Posterior cingulate gyrus (tissue), 11 donors: ENCODE measurements at places on chromosomes 3 and 15.

- no peak for DNase-seq
Measured at GRCh38 chr3:140308535-140308934, 369.3 kb upstream of the TRIM42 start.

DNA sequence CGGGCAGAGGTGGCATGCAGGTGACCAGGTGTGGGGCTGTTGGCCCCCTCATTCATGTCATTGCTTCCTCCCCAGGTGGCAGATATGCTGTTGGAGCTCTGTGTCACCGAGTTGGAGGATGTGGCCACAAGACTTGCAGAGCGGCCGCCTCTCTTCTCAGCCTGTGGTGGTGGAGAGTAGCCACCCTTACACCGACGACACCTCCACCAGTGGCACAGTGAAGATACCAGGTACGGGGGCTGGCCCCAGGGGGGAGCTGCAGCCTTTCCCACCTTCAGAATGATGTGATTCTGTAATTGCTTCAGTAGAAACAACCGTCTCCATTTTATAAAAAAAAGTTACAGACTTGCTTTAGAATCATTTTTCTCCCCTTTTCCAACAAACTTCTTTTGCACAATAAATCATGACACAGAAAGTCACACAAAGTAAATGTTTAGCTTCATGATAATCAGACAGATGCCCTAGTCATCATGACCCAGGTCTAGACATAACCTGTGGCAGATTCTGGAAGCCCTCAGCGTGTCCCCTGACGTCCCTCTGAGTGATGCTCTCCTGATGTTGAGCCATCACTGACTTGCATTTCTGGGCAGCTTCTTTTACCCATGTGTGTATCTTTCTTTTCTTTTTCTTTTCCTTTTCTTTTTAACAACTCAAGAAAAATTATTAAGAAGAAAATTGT is 76.0 kb upstream of the FAN1 start:
- no peak for DNase-seq

GRCh38 chr15:66620341-66620740 is 54.5 kb upstream of the LCTL start:
- DNase-seq: no peak

DNA sequence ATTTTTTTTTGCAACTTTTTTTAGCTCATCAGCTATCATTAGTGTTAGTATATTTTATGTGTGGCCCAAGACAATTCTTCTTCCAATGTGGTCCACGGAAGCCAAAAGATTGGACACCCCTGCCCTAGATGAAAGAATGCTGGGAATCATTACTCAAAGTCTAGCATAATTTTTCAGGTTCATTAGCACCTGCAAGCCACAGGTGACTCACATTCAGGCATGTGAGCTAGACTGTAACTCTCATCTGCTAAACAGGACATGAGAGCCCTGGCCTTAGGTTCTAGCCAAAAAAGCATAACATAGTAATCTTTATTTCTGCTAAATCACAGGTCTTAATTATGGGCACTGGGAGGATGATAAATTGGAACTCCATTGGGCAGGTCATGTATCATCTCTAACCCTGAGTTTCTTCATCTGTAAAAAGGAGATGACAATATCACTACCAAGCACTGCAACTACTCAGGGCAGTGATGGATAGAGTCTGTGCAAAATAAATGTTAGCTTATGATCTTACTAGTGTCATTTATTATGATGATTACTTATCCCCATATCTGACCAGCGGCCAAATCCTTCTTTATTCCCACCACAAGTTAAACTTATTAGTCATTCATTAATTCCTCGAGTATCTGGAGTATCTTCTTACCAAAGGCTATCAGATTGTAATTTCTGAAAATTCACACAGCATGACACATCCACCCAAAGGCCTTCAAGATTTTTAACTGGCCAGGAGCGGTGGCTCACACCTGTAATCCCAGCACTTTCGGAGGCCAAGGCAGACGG is 125.0 kb downstream of the PLD1 start:
- DNase-seq: no peak

GRCh38 chr3:33658039-33658438 is 60.0 kb downstream of the CLASP2 start:
- DNase-seq: no peak

DNA sequence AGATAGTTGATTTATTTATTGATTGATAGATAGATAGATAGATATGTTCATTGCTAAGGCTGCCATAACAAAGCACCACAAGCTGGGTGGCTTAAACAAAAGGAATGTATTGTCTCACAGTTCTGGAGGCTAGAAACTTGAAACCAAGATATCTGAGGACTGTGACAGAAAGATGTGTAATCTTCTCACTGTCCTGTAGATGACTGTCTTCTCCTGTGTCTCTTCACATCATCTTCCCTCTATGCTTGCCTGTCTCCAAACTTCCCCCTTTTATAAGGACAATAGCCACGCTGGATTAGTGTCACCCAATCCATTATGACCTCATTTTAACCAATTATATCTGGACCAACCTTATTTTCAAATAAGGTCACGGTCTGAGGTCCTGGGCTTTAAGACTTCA is 40.9 kb downstream of the GNB4 start:
- DNase-seq: no peak

GRCh38 chr3:139388821-139389551 is 461 bp downstream of the COPB2 start:
- no peak for DNase-seq

DNA sequence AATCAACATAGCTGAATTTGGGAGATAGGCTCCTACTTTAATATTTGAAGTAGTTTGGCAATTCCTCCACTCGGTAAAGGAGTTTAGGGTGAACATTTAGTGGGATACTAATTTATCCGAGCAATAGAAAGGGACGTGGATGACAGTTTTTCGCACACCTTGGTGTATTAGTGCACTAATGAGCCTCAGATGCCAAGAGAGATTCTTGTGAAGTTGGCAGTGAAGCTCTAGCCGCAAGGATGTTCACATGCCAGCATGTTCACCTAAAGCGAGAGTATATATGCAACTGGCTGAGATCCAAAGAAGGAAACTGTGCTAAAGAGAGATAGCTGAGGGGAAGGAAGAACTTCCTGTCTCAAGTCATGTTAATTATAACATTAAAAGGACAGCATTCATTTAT is 58.5 kb downstream of the TGFBR2 start:
- no peak for DNase-seq

DNA sequence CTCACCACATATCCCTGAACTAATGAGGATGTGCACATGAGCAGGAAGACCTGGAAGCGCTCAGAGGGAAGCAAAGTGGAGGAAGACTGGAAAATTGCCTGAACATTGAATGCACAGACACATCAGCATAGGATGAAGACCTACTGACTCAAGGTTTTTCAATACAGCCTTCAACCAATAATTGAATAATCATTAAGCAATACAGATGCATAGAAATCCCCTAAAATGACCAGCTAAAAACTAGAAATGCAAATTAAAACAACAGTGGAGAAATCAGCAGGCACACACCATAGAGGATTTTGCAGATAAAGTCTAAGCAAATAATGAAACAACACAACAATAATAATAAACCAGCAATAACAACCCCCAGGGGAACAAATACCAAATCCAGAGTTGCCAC is 80.4 kb downstream of the CEP152 start:
- DNase-seq: no peak

DNA sequence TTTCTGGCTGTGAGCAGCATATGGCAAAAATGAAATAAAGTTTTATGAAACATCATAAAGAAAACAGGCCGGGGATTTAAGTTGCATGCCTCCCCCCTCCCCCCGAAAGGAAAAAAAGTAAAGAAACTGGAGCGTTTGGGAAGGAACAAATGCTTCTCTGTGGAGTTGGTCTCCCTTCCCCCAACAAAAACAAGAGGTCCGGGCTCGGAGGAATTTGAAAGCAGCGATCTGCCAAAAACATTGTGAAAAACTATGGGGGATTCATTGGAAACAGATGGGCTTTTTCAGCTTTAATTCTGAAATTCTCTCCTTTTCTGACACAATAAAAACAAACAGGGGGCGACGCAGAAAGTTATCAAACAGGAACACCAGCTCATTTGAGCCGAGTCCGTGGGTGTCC is 17.0 kb downstream of the RGMA start:
- no peak for DNase-seq

- no peak for DNase-seq
Measured at GRCh38 chr15:70362350-70362749, 264.6 kb upstream of the TLE3 start.

DNA sequence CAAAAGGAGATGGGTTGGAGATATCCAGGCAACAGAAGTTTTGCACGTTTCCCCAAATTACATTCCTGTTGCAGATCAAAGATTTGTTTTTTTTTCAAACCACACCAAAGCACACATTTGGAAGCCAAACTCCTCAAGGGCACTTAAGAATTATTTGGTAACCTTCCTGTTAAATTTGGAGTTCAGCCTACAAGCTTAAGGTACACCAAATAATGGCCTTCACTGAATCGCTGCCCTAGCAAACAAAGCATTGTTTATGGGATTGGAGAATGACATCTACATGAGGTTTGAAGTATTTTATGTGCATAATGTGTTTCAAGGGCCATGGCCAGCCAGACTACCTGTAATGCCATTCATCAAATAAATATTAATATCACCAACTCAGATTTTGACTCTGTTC is 357.9 kb downstream of the RORA start:
- DNase-seq: no peak

DNA sequence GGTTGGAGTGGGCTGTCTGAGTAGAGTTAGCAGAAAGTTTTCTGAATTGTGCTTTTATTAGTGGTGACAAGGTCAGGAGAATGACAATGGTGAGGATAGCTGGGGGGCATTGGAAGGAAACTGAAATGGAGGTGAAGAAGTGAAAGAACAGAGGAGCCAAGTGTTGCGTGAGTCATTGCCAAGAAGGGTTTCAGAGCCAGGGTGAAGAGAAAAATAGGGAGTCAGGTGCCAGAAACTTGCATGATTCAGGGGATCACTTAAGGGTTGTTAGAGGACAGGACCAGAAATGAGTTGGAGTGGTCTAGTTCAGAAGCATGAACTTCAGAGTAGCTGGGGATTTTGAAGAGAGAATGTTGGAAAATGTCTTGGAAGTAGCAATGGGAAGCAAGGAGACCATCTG is 86.0 kb upstream of the GALNT15 start:
- DNase-seq: no peak

- no peak for DNase-seq
Measured at GRCh38 chr3:156143136-156143535, 22.8 kb downstream of the KCNAB1 start.

DNA sequence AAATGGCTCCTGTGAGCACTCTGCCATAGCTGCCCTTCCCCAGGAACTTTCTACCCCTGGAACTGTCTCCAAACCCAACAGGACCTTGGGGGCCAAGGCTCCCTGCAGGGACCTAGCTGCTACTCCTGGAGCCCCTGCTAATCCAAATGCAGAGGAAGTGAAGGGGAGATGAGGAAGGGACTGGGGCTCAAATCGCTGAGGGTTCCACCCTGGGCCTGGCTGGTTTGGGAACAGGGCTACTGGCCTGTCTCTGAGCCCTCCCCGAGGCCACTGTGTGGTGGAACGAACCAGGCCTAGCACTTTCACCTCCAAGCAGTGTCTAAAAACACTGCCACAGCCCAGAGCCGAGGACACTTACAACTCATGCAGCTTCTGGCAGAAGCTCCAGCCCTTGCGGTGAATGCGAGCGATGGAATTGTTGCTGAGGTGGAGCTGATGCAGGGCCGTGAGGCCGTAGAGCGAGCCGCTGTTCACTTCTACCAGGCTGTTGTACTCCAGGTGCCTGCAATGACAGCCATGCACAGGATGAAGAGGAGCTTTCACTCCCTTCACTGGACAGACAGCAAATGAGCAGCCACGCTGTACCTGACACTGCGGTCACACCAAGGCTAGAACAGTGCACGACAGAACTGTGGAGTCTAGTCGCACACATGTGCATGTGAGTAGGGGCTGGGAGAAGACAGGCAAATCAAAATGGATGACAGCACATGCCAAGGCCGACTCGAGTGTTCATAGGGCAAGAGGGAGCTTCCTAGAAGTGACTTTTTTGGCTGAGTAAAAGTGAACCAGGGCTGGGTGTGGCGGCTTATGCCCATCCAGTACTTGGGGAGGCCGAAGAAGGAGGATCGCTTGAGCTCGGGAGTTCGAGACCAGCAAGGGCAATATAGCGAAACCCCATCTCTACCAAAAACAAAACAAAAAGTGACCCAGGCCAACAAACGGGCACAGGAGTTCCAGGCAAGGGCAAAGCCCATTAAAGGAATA is 90.8 kb downstream of the LRIG1 start:
- DNase-seq: no peak

GRCh38 chr15:99438224-99438585 is 127.6 kb upstream of the MEF2A start:
- no peak for DNase-seq

DNA sequence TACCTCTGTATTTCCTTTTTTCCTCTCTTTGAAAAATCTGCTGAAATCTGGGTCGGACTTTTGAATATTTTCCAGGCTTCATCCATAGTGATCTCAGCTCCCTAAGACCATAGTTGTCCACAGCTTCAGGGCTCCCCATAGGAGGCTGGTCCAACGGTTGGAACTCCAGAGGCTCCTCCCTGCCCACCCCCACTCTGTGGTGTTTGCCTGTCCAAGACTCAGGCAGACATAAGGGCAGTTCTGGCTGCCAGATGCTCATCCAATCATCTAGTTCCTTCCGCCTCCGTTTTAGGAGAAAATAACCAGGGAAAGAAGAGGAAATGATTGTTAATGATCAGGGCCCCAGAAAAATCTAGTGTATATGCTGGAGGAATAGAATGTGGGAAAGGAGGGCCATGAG is 27.9 kb upstream of the PRTG start:
- no peak for DNase-seq

DNA sequence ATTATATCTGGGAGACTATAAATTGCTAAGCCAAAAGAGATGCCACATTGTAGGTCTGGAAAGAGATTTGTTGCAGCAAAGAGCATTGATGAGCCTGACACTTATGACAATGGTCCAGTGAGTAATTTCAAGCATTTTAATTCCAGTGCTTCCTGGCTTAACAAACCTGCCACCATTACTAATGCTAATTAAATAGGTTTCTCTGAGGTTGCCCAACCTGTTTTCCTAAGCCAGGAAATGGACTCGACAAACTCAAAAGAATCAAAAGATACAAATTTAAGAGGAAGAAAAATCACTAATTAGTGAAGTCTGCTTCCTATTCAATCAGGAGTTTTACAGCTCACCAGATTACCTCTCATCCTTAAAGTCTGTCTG is 36.7 kb upstream of the CTDSPL start:
- no peak for DNase-seq

DNA sequence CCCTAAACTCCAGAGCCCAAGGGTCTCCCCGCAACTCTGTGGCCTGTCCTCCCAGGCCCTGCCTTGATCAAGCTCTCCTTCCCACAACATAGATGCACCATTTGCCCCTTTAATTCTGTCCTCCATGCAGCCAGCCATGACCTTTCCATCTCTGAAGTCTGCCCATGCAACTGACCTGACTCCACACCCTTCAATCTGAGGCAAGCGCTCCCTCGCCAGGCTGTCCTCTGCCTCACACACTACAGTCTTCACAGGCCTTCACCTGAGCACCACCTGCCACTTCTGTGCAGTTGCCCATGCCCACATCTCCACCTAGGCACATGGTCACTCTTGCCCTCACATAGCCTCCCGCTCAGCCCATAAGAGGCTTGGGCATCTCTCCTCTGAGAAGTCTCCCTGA is 244.0 kb downstream of the OCA2 start:
- DNase-seq: no peak

- no peak for DNase-seq
Measured at GRCh38 chr15:46280762-46281542, 646.1 kb downstream of the SQOR start.
